ENCODE measurements at places on chromosomes 5 and 9.

DNA sequence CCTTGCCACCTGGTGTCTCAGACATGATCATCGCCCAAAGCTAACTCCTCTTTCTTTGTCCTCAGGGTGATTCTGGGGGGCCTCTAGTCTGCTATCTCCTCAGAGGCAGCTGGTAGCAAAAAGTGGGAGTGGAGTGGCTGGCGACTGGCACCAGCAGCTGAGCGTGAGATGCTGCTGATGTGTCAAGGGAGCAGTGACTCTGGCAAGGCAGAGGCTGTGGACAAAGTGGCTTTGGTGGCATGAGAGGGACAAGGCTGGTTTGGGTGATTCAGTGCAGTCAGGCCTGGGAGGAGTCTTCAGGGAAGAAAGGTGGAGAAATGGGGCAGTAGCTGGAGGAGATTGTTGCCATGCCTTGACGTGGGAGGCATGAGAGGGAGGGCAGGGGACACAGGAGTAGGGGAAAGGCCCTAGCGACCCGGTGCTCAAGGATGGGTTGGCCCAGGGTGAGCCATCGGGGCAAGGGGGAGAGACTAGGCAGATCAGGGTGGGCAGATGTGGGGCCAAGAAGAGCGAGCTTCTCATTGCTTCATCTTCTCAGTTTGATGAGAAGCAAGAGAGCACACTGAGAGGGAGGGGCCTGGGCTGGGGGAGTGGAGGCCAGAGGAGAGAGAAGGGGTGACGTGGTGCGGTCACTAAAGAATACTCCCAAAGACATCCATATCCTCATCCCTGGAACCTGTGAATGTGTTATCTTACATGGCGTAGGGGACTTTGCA lies 64.2 kb upstream of the SPTLC1 start:
- no peak for DNase-seq

GRCh38 chr5:67880876-67881275 lies 334.7 kb upstream of the PIK3R1 start:
- no peak for DNase-seq

- no peak for DNase-seq
These were observed 14.4 kb downstream of the CKMT2 start for GRCh38 chr5:81247441-81247972.

DNA sequence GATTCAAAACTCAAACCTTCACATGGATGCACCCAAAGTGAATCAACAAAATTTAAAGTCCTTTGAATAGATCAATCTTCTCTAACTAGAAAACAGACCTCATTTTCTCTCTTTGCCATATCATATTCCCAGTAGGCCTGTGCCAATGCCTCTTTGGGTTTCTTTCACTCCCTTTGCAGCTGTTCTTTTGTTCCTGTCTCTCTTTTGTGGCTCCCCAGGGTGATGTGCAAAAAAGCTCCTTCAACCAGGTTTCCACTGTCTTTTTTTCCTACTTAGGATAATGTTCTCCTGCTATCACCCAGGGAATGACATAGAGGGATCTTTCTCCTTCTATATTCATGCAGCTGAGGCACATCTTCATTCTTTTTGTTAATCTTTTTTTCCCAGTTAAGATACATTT lies 54.6 kb downstream of the MARCHF3 start:
- DNase-seq, result no peak

DNA sequence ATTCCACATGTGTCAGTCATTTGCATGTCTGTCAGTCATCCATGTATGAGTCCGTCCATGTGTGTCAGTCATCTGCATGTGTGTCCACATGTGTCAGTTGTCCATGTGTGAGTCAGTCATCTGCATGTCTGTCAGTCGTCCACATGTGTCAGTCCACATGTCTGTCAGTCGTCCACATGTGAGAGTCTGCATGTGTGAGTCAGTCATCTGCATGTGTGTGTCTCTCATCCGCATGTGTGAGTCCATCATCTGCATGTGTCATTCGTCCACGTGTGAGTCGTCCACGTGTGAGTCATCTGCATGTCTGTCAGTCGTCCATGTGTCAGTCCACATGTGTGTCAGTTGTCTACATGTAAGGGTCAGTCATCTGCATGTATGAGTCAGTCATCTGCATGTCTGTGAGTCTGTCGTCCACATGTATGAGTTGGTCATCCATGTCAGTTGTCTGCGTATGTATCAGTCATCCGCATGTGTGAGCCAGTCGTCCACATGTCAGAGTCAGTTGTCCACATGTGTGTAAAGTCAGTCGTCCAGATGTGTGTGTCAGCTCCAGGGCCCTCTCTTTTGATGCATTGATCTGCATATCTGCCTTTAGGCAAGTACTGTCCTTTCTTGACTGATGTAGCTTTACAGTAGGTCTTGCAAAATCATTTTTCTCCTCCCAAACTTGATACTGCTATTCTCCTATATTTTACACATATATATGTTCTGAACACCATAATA lies 72.5 kb upstream of the CACNA1B start:
- DNase-seq, result no peak

- DNase-seq, result no peak
These were observed 50.9 kb downstream of the JAKMIP2 start for GRCh38 chr5:147731431-147732290.

DNA sequence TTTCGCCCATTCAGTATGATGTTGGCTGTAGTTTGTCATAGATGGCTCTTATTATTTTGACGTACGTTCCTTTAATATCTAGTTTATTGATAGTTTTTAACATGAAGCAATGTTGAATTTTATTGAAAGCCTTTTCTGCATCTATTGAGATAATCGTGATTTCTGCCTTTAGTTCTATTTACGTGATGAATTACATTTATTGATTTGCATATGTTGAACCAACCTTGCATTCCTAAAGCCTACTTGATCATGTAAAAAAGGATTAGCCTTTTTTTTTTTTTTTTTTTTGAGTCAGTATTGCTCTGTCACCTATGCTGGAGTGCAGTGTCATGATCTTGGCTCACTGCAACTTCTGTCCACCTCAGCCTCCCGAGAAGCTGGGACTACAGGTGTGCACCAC lies 25.1 kb downstream of the ITK start:
- no peak for DNase-seq

GRCh38 chr5:59724482-59725391 lies 168.8 kb downstream of the PDE4D start:
- DNase-seq, result no peak

DNA sequence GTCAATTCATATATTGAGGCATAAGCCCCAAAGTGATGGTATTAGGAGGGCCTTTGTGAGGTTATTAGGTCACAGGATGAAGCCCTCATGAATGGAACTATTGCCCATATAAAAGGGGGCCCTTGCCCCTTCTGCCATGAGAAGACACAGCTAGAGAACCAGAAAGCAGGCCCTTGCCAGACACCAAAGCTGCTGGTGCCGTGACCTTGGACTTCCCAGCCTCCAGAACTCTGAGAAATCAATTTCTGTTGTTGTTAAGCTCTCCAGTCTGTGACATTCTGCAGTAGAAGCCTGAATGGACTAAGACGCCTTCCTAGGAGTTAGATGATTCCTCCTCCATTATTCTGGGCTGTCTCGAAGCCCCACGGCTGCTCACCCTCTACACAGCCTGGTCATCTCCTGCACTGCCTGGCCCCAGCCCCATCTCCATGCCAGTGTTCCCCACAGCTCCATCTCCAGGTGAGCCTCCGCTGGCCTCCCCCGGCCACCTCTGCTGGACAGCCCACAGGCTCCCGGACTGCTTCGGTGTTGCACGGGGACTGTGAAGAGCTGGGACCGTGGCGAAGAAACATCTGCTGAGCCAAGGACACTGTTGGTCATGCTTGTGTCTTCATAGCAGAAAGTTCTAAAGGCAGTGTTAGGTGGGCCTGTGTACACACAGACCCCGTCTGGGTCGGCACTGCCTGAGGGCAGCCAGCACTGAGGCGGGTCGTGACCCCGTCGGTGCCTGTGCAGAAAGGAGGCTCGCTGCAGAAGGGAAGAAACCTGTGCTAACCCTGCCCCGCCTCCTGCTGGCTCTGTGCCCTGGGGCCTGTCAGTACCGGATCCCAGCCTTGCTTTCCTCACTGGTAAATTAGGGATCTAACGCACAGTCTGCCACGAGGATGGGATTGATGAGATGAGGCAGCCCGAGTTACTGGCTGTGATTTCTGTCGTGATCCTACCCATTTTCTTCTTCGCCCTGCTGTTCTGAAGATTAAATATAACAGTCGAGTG lies 55.1 kb upstream of the CNOT6 start:
- no peak for DNase-seq

DNA sequence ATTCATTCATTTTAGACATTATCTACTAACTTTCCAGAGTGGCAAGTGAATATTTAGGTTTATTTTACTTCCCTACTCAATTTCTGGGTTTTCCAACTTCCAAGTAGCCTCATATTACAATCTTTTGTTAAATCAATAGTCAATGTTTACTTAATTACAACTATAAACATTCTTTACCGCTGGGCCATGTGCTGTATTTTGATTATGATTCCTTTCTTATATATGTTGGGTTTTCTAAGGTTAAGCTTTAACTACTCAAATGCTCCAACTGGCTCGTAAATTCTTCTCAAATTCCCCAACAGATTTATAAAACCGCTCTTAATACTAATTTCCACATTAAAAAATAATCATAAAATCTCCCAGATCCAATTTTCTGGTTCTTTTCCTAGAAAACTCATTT lies 110.1 kb upstream of the ABCA1 start:
- DNase-seq, result no peak

DNA sequence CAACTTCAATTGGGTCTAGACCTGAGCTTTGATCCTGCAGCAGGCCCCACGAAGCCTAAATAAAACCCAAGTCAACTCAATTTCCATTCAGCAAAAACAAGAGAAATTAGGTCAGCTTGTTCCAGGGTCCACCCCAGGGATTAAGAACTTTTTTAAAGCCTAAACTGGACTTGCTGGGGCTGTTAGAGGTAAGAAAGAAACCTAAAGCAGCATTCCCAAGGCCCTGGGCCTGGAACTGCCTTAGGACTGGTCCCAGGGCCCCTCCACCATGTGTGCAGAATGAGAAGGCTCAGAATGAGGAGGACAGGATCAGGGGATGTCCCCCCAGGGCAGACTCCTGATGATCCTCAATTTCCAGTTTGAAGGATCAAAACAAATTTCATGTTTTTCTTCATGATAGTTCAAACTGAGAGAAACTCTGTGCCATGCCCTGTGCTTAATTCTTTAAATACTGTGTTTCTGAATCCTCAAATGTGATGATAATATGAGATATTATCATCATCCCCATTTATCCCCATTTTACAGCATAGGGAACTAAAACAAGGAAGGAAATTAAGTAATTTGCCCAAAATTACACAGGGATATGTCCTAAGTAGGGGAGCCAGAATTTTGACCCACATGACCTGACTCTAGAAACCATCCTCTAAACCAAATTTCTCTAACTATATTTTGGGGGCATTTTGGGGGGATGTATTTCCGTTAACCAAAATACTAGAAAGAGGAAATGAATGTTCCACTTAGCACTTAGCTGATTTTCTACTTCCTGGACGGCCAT lies 64.5 kb downstream of the DENND1A start:
- no peak for DNase-seq

DNA sequence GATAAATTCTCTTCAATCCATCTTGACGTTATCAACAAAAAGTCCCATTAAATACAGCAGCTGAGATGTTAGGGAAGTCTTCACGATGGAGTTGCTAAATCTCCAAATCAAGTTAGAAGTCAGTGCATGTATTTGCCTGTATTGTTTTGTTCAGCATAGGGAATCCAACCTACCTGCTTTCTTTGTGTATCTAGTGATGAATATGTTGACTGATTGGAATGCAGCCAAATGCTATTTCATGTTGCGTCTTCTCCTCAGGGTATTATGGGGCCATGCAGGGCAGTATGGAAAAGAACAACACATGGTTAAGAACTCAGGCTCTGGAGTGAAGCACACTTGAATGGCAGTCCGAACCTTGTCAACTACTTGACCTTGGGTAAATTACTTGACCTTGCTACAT lies 529.5 kb upstream of the ZNF462 start:
- no peak for DNase-seq

DNA sequence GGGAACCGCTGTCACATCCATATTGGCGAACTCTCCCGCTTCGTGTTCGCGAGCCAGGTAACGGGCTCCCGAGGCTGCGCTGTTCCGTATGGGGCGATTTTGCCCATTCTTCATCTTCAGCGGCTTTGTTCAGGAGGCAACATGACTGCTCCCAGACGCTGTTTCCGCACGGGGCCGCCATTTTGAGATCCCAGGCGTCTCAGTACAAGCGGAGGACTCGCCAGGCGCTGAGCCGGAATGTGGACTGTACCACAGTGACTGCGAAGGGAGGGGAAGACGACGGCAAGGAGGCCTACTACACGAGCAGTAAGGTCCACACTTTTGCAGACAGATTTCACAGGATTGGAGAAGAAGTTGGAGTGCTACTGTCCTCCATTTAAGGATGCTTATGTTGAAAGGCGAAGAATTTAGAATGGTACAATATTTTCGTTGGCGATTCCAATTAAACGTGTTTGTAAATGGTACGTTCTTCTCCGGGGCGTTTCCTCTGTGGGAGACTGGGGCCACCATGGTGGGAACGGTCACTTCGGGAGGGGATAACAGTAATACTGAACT lies 41.6 kb upstream of the ZNF300 start:
- peak; percentile 92 for DNase-seq

DNA sequence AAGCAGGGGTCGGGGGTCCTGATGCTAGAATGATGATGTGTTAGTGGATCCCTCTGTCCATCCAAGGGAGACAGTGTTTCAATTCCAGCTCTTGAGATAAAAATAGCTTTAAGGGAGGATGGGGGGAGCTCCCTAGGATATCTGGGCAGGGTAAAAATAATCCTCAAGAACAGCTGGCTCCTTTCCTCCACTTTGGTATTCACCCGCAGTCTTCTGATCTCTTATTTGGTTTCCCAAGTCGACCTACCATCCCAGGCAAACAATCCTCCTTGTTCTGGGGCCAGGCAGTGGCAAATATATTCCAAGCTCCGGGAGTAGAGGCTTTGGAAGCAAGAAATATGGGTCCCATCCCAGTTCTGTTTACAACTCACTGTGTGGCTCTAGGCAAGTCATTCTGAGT lies 14.5 kb upstream of the COL27A1 start:
- no peak for DNase-seq

DNA sequence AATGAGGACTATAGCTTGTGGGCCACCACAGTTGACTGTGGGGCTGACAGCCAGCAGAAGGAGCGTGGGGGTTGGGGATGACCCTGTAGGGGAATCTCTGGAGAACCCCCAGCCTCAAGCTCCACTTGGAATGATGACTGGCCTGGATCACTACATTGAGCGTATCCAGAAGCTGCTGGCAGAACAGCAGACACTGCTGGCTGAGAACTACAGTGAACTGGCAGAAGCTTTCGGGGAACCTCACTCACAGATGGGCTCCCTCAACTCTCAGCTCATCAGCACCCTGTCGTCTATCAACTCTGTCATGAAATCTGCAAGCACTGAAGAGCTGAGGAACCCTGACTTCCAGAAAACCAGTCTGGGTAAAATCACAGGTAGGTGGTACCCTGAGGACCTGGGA lies 128.4 kb upstream of the DMRT1 start:
- no peak for DNase-seq

Measured in left renal pelvis (tissue), 4 donors.